Ovary (tissue), 10 donors: ENCODE measurements at places on chromosomes 3 and 15. TPM values are rescaled to one million over a fixed set of nuclear protein-coding genes. Genes with fewer than 3 reads are reported as not detected.

GRCh38 chr3:138203938-138204337 is 16.8 kb downstream of the ARMC8 start:
- DNase-seq, result no peak

DNA sequence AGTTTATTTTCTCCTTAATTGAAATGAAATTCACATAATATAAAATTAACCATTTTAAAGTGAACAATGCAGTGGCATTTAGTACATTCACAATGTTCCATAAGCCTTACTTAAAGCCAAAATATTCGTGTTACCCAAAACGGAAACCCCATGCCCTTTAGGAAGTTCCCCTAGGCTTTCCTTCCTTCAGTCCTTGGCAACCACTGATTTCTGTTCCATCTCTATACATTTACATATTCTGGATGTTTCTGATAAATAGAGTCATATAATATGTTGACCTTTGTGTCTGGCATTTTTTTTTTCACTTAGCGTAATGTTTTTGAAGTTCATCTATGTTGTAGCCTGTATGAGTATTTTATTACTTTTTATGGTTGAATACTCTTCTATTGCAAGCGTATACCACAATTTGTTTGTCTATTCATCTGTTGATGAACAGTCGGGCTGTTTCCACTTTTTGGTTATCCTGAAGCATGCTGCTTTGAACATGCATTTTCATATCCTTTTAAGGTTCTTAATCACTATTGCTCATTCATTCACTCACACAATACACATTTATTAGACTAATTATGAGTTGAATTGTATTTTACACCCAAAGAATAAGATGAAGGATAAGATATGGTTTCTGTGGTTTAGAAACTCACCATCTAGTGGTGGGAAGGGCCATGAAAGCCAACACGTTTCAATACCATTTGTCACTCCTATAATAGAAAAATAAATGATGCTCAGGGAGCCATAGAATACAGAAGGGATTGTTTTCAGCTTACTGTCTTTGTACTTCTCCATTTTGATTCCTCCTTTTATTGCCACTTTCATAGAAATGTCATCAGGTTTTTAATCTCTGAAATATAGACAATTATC is 408.2 kb upstream of the CBLB start:
- DNase-seq, result no peak

- DNase-seq, result no peak
Observed at GRCh38 chr3:186502966-186503712, 41.0 kb downstream of the CRYGS start.

DNA sequence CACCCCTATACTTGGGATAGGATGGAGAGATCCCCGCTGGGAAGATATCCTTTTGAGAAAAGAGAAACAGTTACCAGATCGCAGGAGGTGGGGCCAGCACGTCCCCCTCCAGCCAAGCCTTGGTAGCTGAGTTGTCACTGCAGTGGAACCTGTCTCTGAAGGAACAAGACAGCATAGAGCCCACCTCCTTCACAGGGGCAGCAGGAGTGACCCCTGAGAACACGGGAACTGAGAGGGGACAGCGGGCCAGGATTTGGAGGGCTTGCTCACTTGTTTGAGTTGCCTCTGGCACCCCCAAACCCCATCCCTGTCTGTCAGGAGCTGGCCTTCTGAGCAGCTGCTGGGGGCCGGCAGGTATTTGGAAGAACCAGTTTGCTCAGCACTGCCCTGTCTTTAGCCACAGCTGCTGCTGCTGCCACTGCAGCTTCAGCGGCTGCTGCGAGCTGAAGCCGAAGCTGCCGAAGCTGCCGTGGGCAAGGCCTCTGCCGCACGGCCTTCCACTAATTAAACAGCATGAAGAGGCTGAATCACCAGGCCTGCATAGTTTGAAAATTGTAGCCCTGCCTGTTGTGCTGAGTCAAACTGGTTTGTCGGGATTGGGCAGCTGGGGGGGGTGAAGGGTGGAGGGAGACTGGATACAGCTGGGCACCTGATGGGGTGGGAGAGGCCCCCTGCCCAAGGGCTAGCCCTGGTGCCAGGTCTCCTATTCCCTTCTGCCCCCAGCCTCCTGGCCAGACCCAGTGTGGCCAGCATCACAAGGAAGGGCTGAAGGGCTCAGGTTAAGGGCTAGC is 4.0 kb downstream of the EPHB3 start:
- DNase-seq, result peak; percentile 71

- no peak for DNase-seq
Observed at GRCh38 chr3:184820525-184820924, 8.6 kb downstream of the VPS8 start.

GRCh38 chr3:195348426-195349115 is 77.6 kb upstream of the XXYLT1 start:
- DNase-seq, result no peak

DNA sequence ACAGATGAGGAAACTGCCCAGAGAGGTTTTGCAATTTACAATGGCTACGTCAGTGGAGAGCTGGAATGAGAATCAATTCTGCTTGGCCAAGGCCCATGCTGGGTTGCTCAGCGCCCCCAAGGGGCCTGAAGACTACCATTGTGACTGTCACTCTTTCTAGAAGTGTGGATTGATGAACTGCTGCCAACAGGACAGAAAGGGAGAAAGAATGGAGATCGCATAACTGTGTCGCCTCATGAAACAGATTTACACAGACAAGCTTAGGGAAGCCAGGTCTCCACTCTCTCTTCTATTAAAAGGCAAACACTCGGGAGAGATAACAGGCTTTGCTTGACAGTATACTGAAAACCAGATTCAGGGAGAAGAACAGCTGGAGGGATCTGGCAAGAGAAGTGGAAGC is 160.0 kb downstream of the STT3B start:
- DNase-seq, result no peak

GRCh38 chr15:87724330-87724729 is 532.2 kb downstream of the NTRK3 start:
- DNase-seq, result no peak

DNA sequence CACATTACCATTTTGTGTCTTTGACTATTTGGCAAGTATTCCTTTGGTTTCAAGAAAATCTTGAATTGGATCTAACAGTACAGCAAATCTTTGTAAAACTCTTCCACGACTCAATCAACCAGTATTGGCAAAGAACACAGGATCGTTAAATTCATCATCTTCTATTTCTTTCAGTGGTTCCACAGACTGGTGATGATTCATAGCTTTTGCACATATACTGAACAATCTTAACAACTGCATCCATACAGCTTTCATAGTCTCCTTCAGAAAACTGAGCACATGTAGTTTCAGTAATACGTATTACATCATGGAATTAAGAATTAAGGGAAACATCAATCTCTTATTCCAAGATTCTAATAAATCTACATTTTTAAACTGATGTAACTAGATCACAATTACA is 91.6 kb upstream of the LIPC start:
- no peak for DNase-seq

DNA sequence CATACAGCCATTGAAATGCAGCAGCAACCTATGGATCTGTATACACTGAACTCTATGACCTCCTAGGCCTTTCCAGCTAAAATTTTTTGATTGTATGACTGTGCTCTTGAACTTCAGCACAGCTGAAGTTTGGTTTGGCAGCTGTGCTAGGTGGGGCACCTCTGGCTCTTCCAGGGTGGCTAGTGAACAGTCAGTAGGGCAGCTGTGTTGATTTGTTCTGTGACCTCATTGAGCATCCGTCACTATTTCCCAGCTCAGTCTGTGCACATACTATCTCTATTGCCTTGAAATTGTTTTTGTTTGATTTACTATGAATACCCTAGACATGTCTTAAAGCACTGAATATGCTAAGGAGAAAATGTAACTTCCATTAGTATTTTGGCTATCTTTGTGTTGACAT is 363.2 kb upstream of the NAALADL2 start:
- DNase-seq, result no peak

DNA sequence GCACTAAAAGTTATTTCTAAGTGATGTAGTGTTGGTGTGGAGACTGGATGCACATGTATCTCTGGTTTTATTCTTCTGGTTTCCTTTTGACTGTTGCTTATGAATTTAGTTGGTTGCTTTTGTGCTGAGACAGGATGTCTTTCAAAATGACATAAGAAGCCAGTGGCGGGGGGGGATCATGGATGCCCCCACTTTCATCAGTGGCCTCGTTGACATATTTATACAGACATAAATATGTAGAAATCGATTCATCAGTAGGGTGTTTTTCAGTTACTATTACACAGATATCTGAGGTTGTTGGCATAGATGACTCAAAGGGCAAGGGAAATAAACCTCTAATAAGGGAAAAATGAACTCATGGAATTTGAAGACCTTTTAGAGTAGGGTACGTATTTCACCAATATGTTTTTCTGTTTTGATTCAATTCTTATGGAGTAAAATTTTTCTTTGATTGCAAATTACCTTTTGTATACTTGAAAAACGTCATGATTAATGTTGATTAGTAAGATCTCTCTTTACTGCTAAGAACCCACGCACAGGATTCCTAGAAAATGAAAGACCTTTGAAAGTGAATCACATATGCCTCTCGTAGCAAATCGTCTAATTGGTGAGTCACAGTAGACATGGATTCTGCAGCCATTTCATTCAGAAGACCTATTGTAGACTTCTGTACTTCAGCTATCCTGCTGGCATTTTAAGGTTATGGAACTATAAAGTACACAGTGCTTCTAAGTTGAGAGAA is 97.4 kb upstream of the RBMS3 start:
- no peak for DNase-seq

DNA sequence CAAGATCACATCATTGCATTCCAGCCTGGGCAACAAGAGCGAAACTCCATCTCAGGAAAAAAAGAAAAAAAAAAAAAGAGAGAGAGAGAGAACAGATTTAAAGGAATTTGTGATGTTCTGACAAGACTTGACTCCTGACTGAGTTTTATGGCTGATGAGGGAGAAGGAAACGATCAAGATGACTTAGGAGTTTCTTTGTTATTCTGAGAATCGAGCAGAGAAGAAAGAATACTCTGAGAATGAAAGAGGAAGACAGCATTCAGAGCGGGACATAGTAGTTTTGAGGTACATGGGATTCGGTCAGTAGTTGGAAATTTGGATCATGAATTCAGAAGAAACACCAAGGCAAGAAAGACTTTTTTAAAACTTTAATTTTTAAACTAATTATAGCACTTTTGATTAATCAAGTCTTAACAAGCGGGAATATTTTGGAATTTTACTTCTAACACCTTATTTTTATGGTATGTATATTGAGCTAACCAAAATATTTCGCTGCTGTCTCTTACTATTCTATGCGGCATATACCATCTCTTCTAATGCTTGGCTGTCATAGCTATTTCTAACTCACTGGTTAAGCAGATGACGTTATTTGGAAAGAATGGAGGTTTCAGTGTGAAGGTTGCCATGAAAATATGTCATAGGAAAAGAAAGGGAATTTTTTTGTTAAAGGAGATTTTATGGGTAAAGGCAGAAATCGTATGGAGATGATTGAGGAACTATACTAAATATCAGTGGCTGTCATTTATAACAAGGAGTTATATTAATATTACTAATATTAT is 644.1 kb downstream of the RBMS3 start:
- no peak for DNase-seq

GRCh38 chr15:34043391-34043790 is 4.4 kb upstream of the AVEN start:
- DNase-seq, result no peak

DNA sequence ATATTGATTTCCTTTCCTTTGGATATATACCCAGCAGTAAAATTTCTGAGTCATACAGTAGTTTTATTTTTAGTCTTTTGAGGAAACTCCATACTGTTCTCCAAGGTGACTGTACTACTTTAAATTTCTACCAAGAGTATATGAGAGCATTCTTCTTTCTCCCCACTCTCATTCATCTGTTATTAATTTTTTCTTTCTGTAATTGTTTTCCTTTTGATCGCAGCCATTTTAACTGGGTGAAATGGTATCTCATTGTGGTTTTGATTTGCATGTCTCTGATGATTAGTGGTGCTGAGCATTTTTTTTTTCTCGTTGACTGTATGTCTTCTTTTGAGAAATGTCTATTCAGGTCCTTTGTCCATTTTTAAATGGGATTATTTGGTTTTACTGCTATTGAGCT is 18.3 kb upstream of the VGLL3 start:
- DNase-seq, result no peak

GRCh38 chr3:39716849-39717248 is 92.6 kb upstream of the MYRIP start:
- no peak for DNase-seq

DNA sequence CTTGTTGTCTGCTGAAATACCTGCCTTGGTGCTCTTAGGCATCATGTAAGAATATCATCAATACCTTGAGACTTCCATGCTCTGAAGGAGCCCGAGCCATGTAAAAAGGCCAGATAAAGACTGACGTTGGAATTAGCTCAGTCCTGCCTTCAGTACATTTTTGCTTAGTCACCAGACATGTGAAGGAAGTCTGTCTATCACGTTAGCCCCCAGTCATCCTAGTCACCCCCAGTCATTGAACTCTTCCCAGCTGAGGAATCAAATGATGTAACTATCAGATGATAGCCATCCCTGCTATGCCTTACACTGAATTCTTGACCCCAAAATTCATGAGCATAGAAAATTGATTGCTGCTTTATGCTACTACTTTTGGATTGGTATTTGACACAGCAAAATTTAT is 351.2 kb upstream of the SGO1 start:
- no peak for DNase-seq

DNA sequence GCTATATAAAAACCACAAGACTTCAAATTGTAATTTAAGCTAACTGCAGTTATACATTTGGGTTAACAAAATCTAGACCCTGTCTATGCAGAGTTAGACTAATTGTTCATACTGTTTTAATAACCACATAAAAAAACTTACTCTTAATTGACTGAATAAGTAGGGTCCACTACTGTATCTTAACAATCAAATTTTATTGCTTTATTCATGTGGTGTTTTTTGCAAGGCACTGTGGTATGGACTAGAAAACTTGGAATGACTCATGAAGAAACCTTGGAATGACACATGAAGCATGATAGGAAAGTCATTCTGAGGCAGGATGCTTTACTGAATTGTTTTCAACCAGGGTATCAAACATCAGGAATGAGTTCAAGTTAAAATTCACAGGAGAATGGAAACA is 2.3 kb downstream of the SERP1 start:
- no peak for DNase-seq

GRCh38 chr3:40971191-40972168 is 227.8 kb upstream of the CTNNB1 start:
- peak; percentile 66 for DNase-seq

- DNase-seq, result no peak
Observed at GRCh38 chr15:27486683-27487647, 516.0 kb downstream of the GABRG3 start.

GRCh38 chr3:24305795-24306467 is 188.7 kb downstream of the THRB start:
- no peak for DNase-seq

GRCh38 chr3:27431116-27431515 is 53.1 kb downstream of the SLC4A7 start:
- DNase-seq, result no peak

GRCh38 chr3:69259125-69259524 is 126.8 kb downstream of the FRMD4B start:
- DNase-seq, result no peak

Gene PAQR5
- 0.12 TPM for total RNA-seq

Gene RNU5B-1
- total RNA-seq, result not detected

Gene SH2D7
- not detected for total RNA-seq

Gene PRR20G
- total RNA-seq, result not detected

Gene SMCO1
- not detected for total RNA-seq

Gene PLA2G4B
- total RNA-seq, result 17.5 TPM

Gene IMPG2
- total RNA-seq, result 0.69 TPM

Gene MNS1
- 6.2 TPM for total RNA-seq

Gene DUOX1
- 2.3 TPM for total RNA-seq

Gene C3orf49
- not detected for total RNA-seq

Gene GADL1
- total RNA-seq, result 13.3 TPM

Gene CKMT1B
- total RNA-seq, result not detected

Gene IL17RB
- total RNA-seq, result 1.1 TPM

Gene CFAP20DC
- 0.47 TPM for total RNA-seq

Gene TRIM42
- not detected for total RNA-seq

Gene ARNT2
- 18.4 TPM for total RNA-seq
